Stimulated activated CD4-positive, alpha-beta T cell treated with anti-CD3 and anti-CD28 coated beads, Interleukin-15, amount 100 ng/mL, for 1 hour (primary cell): ENCODE measurements at places on chromosomes 2 and 18.

- DNase-seq, result no peak
Measured at GRCh38 chr2:69989441-69990105, 28.1 kb upstream of the ASPRV1 start.

GRCh38 chr2:217705461-217705860, 297.3 kb downstream of the TNS1 start:
- no peak for DNase-seq

GRCh38 chr2:50872543-50872942, 159.4 kb downstream of the NRXN1 start:
- DNase-seq, result no peak

- DNase-seq, result no peak
Measured at GRCh38 chr18:32355896-32356295, 114.8 kb downstream of the GAREM1 start.

- DNase-seq, result no peak
Measured at GRCh38 chr2:168731002-168731401, 71.4 kb upstream of the NOSTRIN start.

- no peak for DNase-seq
Measured at GRCh38 chr2:39218391-39218790, 25.4 kb downstream of the CDKL4 start.

DNA sequence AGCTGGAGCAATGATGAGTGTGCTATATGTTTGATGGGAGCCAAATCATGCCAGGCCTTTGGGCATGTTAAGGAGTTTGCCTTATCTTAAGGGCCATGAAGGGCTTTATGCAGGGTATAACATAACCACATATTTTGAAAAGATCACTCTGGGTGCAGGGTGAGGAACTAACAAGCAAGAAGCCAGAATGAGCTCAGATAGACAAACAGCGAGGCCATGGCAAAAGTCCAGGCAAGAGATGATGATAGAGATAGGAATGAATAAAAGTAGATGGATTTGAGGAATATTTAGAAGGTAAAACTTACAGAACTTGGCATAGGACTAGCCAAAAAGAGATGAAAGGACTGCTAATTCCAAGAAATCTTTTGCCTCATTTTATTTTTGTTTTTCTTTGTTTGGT, 6.7 kb downstream of the GALNT3 start:
- no peak for DNase-seq

- DNase-seq, result no peak
Measured at GRCh38 chr2:69103419-69103818, 90.4 kb downstream of the ANTXR1 start.

DNA sequence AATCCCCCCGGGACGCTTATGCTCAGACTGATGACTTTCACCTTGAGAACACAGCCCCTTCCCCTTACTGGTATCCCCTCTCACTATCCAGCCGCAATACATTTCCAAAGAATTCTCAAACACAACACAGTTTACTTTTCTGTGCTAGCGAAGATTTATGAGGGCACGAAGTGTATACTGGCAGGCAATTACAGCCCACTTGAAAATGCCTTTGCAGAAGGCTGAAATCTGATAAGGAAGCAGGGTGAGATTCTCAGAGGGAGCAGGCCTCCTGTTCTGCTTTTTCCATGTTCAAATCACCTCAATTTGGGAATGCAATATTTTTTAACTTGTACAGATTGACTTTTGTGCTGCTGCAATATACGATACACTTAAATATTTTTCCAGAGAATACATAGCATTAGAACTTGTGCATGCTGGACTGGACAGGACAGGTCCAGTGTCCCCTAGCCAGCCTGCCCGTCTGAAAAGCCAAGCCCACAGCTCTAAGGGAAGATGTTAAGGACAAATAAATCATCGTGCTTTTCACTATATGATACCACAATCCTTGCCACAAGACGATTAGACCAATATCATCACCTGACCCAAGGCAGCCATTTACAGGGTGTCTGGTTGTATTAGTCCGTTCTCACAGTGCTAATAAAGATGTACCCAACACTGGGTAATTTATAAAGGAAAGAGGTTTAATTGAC, 262.1 kb downstream of the EPHA4 start:
- DNase-seq, result no peak

DNA sequence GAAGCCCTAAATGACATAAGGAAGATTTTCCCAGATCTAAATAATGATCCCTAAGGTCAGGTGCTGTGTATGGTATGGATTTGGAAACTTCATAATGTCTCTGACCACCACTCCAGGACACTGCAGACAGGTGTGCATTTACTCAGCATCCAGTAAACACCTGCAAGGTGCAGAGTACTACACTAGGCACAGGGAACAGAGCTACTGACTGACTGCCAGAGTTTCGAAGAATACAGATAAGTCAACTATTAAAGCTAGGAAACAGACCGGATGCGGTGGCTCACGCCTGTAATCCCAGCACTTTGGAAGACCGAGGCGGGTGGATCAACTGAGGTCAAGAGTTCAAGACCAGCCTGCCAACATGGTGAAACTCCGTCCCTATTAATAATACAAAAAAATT, 65.0 kb downstream of the ATP8B1 start:
- no peak for DNase-seq

GRCh38 chr2:114642988-114643553, 200.6 kb downstream of the DPP10 start:
- DNase-seq, result no peak

GRCh38 chr2:168851674-168852320, 38.4 kb downstream of the SPC25 start:
- DNase-seq, result no peak

- no peak for DNase-seq
Measured at GRCh38 chr2:225013425-225014365, 28.6 kb downstream of the DOCK10 start.

- no peak for DNase-seq
Measured at GRCh38 chr2:62844311-62845090, 139.0 kb downstream of the EHBP1 start.

GRCh38 chr2:102737431-102737830, 24.4 kb upstream of the TMEM182 start:
- no peak for DNase-seq

DNA sequence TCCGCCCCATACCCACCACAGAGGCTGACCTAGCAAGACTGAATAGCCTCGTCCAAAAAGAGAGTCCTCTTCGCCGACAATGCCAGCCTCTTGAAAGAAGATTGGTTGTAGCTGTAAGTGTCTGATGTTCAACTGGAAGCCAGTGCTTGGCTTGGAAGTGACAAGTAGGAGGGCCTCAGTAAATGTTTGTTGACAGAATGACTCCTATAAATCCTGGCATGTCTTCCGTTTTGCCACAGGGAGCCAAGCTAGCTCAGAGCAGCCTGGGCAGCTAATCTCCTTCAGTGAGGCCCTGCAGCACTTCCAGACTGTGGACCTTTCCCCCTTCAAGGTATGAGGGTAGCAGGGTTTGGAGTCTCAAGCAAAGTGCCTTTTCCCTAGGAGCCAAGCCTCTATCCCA, 14.9 kb downstream of the ELMOD3 start:
- no peak for DNase-seq

DNA sequence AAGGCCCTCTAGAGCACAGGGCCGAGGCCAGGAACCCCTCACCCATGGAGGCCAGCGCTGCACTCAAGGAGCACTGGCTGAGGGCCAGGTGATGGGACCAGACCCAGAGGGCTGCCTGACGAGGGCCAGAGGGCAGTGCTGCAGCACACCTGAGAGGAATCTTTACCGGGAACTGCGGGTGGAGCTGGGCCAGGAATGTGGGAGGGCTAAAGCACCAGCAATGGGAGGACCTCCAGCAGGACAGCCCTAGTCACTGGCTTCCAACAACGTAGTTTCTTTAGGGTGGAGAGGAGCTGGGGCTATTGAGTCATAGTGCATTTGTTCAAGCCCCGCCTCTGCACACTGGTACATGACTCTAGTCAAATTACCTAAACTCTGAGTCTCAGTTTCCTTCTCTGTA, 143.4 kb downstream of the TMEM17 start:
- DNase-seq, result no peak

GRCh38 chr2:11787991-11788390, 41.6 kb downstream of the LPIN1 start:
- no peak for DNase-seq
